ENCODE measurements at places on chromosomes 12 and 14.

DNA sequence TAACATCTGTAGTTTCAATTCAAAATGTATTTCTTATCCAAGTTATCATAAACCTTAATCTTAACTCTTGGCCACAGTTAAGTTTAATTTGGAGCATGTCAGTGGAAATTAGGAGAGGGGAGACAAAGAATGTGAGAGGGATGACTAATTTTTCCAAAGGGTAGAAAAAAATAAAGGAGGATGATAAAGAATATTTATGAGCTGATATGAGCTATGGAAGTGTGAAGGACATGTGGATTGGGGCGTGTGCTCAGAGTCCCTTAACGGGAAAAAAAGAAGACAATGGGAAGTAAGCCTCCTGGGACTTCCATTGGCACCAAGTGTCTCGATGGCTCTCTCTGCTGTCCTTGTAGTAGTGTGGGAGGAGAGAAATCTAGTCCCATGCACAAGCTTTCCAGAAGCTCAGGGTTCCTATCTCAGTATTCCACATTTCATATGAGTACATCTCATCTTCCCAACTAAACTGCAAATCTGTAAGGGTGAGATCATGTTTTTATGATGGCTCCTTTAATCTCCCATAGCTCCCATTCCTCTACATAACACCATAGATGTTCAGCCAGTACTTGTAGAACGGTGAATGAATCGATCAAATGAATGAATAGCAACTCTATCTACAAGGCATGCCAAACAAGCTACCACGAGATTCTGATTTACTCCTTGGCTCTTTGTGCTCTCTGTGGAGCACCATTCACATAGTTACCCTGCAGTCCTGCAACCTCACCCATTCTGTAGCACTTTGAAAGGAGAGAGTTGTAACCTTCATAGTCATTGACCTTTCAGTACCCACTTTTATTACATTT, 27.4 kb downstream of the BCL2L14 start:
- DNase-seq, result no peak

- DNase-seq, result peak; percentile 71
Measured at GRCh38 chr12:2284857-2285256, 232.1 kb downstream of the CACNA1C start.

DNA sequence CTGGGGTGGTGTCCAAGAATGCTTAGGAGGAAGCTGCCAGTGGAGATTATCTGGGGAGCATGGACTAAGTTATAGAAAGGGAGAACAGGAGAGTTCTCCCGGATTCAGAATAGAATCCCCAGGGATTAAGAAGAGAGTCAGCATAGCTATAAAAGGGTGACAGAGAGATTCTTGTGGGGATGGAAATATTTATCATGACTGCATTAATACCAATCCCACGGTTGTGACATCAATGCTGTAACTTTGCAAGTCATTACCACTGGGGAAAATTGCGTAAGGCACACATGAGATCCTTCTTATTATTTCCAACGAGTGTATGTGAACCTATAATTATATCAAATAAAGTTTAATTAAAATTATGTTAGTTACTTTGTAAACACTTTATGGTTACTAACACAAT, 447.9 kb upstream of the TMEM132C start:
- no peak for DNase-seq

DNA sequence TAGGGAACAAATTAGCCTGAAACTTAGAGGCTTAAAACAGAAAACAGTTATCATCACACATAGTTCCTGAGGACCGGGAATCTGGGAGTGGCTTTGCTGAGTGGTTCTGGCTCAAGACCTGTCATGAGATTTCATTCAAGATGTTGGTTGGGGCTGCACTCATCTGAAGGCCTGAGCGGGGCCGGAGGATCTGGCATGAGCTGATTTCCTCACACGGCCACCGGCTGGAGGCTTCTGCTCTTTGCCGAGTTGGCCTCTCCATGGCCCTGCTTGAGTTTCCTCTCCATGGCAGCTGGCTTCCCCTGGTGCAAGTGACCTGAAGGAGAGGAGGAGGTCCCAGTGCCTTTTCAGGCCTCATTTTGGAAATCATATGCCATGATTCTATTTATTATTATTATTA, 128.1 kb downstream of the PAPOLA start:
- no peak for DNase-seq

- no peak for DNase-seq
Measured at GRCh38 chr14:104176611-104177010, 38.2 kb downstream of the KIF26A start.

DNA sequence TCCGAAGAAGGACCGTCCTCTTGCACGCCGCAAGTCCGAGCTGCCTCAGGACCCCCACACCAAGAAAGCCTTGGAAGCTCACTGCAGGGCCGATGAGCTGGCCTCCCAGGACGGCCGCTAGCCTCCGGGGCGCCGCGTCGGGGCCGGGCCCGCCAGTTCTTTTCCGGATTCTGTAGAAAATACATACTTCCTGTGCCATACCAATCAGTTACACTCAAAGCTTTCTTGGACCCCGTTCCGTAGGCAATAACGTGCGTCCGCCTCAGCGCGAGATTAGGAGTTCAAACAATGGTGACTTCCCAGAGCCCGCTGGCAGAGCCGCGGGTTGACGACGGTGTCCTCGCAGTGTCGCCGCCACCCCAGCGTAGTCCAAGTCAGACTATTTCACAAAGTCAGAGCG, 39.2 kb upstream of the DYNC1H1 start:
- no peak for DNase-seq

GRCh38 chr12:89892436-89892835, 183.8 kb upstream of the ATP2B1 start:
- no peak for DNase-seq

DNA sequence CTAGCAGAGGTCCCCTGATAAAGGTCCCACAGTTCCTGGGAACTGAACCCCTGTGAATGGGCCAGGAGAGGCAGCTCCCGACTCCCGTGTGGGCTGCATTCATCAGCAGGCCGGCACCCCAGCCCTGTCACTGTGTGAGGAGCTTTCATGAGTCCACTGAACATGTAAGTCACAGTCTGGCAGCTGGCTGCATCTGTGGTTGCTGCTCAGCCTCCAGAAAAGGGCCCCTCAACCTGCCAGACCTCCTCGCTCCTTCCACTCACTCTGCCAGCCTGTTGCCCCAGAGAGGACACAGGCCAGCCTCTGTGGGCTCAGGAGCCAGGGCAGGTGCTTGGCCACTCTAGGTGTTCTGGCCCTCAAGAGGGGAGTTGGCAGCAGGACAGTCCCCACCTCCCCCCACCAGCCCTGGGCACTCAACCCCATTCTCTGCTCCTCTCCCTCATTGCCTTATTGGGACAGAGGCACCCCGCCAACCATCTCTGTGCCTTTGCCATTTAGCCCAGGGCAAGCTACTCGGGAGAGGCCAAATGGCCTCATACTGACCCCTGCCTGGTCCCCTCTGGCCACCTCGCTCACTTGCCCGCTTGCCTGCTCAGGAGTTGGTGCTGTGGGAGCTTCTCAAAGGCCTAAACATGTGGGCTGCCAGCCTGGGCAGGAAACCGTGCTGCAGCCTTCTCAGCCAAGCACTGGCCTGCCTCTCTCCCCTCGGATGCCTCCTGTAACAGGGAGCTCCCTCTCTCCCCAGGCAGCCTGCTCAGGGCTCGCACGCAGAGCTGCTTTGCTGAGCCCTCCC, 1.9 kb downstream of the RTL1 start:
- DNase-seq, result no peak

- DNase-seq, result no peak
Measured at GRCh38 chr12:122148657-122149056, 25.4 kb downstream of the IL31 start.

- DNase-seq, result no peak
Measured at GRCh38 chr12:53268630-53269562, 797 bp downstream of the ESPL1 start.

DNA sequence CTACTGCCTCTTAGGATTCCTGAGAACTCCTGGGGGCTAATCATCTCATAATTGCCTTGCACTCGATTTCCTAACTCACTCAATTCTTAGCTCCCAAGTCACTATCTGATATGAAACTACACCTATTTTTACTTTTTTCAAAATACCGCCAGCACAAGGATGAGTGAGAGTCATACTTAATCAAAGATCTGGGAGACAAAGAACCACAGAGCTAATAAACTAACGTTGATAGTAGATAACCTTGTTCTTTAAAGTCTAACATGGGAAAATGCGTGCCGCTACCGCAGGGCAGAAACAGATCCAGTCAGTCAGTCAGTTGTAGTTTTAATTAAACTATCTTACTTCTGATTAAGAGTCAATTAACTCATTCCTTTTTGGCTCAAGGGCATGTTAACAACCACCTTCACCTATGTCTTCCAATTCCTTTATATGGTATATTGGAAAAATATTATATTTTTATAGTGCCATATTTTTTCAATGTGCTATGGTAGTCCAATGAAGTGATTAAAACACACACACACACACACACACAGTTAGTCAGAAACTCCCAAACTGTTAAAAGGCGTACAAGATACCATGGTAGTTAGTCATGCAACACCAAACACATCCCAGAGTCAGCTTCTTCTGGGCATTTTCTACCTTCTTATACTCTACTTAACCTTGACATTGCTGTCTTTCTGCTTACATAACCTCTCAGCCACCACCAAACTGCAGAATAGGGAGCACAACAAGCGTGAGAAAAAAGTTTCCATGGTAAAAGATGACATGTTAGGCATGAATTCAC, 114.0 kb downstream of the KLHL28 start:
- DNase-seq, result no peak

DNA sequence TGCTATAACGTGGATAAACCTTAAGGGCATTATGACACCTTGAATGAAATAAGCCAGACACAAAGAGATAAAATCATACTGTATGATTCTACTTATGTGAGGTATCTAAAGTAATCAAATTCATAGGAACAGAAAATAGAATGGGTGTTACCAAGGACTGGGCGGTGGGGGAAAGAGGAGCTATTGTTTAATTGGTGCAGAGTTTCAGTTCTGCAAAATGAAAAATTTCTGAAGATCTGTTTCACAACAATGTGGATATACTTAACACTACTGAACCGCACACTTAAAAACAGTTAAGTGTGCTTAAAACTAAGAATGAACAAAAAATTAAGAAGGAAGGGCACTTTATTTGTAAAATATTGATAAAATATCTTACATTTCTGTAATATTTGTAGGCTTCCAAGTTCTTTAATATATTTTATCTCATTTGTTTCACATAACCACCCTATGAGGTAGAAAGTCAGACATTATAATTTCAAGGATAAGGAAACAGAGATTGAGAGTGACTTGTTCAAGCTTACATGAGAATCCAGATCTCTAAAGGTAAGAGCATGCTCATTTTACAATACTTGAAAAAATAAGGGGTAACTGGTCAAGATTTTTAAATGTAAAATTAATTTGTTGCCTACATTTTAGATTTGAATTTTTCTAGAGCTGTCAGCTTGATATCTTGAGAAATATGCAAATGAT, 14.9 kb downstream of the LTA4H start:
- no peak for DNase-seq

DNA sequence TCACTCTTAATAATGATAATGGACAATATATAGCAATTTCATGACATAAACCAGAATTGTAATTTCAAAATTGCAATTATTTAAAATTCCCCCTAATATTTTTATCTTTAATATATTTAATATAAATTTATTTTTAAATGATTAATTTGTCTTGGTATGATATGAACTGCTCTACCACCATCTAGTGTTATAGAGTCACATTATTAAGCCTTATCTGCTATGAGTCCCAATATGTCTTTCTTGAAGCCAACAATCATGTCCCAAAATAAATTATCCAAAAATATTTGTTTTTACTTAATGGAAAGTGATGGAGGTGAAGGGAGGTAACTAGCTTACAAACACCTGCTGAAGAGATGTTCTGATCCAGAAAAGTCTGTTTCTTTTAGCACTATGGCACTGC, 151.4 kb downstream of the KCNC2 start:
- DNase-seq, result no peak

DNA sequence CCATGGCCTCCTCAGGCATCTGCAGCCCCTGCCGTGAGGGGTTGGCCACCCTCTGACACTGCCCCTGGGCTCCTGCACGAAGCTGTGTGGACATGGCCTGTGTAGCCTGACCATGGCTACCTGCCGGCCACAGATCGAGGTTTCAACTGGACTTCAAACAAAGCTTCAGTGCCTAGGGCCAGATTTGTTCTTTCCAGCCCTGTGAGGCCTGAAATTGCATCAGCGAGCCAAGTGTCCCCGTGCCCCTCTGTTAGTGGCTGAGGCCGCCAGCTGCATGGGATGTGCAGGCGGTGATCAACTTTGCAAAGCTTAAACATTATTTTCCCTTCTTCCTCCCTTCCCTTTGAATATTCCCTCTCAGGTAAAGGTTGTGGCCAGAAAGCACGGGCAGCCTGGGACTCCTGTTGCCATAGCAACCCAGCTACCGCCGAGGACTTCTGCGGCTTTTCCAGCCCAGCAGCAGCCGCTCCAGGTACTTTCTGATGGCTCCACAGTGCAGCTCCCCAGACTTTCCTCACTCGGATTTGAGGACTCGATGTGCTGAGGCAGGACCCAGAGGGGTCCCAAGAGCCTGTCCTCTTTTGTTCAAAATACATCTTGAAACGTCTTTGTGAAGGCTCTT, 35.8 kb downstream of the DDX51 start:
- DNase-seq, result no peak

DNA sequence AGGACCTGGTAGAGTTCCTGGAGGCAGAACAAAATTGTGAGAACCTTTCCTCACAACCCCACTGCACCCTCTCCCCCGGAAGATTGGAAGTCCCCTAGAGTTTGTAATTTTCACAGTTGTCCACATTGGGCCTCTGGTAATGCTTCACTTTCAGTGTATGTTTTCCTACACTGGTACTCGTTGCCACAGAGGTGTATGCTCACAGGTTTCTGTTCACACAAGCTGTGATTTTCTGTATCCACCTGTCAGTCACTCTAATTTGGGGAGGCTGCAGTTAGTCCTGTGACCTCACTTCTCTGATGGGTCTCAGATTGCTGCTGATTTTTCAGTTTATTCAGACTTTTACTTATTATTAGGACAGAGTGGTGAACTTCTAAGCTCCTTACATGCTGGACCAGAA, 66.4 kb upstream of the BMP4 start:
- DNase-seq, result no peak

- DNase-seq, result peak; percentile 24
Measured at GRCh38 chr14:76050797-76051392, 65.3 kb downstream of the IFT43 start.

GRCh38 chr12:130712346-130713065, 3.6 kb downstream of the RIMBP2 start:
- no peak for DNase-seq

GRCh38 chr14:93086441-93087055, 29.2 kb downstream of the ITPK1 start:
- no peak for DNase-seq

GRCh38 chr14:73266317-73266716, 29.0 kb downstream of the PAPLN start:
- no peak for DNase-seq
